Esophagus mucosa (tissue), 1 donor: ENCODE measurements at places on chromosomes 5 and 9. TPM values are rescaled to one million over a fixed set of nuclear protein-coding genes. Genes with fewer than 3 reads are reported as not detected.

GRCh38 chr5:74074111-74074510 lies 448.1 kb downstream of the ARHGEF28 start:
- ATAC-seq = no peak

Gene C5orf58
- total RNA-seq = not detected

GRCh38 chr5:59249160-59249559 lies 644.4 kb downstream of the PDE4D start:
- no peak for ATAC-seq

- no peak for ATAC-seq
Observed at GRCh38 chr9:131744720-131745201, 4.9 kb upstream of the RAPGEF1 start.

DNA sequence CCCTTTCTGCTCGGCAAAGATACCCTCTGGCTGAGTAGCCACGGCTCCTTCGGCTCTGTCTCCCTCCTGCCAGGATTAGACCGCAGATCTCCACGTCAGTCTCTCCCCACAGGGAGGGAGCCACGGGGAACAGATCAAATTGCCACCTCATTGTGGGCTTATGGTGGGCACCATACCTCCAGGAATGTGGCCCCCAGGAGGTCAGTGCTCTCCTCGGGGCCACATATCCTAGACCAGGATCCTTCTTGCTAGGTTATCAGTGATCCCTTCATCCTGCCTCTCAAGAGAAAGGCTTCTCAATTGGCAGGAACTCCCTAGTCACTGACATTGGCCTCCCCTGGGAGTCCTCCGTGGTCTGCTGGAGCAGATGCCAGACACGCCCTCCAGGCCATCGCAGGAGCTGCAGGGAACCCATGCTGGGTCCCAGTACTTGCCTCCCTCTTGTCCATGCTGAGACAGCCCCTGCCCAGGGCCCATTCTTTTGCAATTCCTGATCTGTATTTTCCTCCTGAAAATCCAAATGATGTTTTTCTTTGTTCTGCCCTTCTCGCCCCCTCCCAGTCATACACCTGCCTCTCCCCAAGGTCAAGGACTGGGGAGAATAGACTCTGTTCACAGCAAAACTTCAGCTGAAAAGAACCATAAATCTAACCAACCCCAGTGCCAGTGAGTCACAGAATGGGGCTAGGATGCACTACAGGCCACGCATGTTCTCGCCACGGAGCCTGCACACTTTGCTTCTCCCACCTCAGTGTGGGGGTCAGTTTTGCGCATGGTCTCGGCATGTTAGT lies 31.6 kb upstream of the ENHO start:
- no peak for ATAC-seq

Gene FGF1
- 0.88 TPM for total RNA-seq

DNA sequence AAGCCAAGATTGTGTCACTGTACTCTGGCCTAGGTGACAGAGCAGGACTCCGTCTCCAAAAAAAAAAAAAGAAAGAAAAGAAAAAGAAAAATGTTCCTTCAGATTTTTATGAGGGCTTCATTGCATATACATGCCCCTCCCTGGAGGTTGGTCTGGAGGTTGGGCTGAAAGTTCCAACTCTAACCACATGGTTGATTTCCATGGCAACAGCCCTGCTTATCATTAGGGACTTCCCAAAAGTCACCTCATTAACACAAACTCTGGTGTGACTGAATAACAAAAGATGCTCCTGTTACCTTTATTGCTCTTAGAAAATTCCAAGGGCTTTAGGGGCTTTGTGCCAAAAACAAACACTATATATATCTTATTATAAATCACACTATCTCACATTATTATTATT lies 113.8 kb downstream of the TMC1 start:
- no peak for ATAC-seq

GRCh38 chr5:55603922-55604321 lies 69.2 kb upstream of the PLPP1 start:
- ATAC-seq = no peak

DNA sequence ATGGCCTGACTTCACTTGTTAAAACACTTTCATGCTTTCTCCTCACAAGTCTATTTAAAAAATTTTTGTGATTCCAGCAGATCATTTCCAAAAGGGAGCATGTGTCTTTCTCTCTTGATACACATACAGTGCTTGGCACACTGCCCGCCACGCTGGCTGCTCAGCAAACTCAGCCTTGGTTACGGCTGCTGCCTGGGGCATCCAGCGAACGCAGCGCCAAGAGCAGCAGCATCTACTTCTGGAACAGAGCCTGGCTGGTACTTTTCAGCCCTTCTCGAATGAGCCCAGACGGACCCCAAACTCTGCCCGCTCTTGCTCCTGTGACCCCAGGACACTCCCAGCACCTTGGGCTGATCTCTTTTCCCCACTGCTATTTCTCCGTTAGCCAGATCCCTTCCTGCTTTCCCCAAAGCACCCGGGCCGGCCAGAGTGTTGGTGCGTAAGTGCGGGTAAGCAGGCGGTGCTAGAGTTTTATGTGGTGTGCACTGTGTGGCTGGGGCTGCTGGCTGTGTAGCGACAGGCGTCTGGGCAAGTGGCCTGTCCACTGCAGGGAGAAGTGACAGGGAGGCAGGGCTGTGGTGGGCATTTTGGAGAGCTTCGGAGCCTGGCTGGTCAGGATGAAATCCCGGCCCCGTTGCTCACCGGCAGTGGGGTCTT lies 73.2 kb downstream of the SH3PXD2B start:
- ATAC-seq = no peak

GRCh38 chr9:110050925-110051355 lies 157.0 kb downstream of the C9orf152 start:
- ATAC-seq = peak; percentile 52

DNA sequence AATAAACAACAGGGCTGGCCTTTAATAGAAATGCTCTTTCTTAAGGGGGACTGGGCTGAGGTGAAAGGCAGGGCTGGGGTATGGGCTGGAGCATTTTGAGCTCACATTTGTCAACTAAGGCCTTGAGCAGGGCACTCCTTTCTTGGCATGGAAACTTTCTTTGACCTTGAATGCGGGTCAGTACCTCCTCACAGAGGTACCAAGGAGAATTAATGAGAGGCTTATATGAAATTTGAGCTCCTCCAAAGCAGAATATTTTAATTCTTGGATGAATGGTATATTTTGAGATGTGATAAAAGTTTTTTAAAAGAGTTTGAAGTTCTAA lies 3.1 kb downstream of the CYSTM1 start:
- ATAC-seq = no peak

GRCh38 chr5:165630261-165630778 lies 2124.9 kb downstream of the MAT2B start:
- ATAC-seq = no peak

- ATAC-seq = no peak
Observed at GRCh38 chr9:105708405-105708804, 14.1 kb downstream of the TMEM38B start.

Gene NUTM2F
- total RNA-seq = not detected

DNA sequence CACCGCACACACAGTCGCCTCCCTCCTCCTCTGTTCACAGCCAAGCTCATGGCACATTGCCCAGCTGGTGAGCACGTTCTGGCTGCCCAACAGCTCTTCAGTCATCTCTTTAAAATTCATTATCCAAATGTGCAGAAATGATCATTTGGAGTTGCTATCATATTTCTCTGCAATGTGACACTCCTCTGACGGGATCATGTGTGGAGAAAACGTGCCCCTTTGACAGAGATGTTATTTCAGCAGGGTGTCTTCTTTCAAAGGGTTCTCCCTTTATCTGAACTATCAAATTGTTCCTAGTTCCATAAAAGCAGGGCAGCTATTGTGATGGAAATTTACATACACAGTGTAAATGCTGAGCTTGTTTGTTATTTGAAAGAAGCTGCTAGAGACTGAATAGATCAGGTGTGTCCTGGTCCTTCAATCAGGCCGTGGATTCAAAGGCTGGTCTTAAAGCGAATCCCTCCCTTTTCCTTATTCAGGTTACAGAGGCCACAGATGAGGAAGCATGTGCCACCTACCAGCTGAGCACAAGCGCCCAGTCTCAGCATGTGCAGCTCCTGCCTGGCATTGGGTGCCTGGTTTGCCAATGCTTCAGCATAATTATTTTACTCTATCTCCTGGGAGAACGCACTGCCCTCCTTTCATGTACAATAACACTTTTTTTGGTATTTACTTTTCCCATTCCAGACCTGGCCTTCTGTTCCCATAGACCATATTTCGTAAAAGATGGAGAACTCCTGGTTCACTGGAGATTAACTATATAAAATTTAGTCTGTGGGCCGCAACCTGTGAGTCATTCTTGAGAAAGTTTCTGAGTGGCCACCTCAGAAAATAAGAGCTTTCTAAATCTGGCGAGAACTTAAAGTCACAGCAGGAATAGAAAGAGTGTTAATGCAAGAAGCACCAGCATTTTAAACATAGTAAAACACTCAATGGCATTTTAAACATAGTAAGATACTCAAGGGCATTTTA lies 433.7 kb downstream of the ENC1 start:
- no peak for ATAC-seq

- ATAC-seq = peak; percentile 28
Observed at GRCh38 chr5:159263569-159263905, 447 bp downstream of the UBLCP1 start.
